Stimulated activated naive CD4-positive, alpha-beta T cell (primary cell): ENCODE measurements at places on chromosomes 3 and 15.

- DNase-seq: no peak
Measured at GRCh38 chr3:184497804-184498203, 63.8 kb upstream of the EPHB3 start.

- DNase-seq: no peak
Measured at GRCh38 chr3:100084100-100084806, 30.0 kb downstream of the FILIP1L start.

DNA sequence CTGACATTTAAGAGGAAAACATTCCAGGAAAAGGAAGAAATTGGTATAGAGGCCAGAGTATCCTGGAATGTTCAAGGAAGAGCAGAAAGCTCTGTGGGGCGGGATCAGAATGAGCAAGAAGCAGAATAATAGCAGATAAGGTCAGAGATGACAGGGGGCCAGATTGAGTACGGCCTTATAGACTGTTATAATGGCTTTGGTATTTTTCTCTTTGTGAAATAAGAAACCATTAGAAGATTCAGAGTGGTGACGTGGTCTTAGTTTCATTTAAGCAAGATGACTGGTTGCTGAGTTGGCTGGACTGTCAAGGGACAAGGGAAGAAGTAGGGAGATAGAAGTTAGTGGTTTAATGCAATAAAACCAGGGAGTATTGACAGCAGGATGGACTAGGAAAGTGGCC is 218.3 kb upstream of the SOX2 start:
- DNase-seq: no peak

DNA sequence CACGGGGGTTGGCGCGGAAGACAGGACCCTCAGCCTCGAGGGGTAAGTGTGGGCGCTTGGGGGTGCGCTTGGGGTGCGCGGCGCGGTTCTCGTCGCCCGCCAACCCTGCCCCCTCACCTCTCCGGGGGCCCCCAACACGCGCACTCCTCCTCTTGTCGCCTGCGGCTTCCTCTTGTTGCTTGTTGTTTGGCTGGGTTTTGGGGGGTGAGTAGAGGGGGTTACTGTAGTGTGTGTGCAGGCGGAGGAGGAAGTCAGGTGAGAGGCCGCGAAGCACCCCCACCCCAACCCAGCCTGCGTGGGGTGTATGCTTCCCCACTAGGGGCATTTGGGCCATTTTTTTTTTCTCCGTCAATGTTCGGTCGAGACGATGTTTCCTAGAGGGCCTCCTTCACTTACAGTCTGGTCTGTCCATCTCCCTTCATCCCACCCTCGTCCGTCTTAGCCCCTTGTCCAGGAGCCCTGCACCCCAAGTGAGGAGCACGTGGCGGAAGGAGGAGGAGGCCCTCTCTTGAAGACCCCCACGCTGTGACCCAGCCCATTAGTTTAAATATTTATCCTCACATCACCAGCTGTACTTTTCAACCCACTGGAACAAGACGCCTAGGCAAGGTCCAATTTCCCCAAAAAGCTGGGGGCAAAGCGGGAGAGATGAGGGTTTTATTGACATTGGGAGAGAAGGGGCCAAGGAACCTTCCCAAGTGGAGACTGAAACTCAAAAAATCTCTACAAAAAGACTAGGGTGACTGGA is 20.4 kb upstream of the SATB1 start:
- peak; percentile 92 for DNase-seq

- DNase-seq: no peak
Measured at GRCh38 chr15:71508081-71508682, 302.2 kb upstream of the NR2E3 start.

- no peak for DNase-seq
Measured at GRCh38 chr15:70185251-70185711, 87.6 kb upstream of the TLE3 start.

DNA sequence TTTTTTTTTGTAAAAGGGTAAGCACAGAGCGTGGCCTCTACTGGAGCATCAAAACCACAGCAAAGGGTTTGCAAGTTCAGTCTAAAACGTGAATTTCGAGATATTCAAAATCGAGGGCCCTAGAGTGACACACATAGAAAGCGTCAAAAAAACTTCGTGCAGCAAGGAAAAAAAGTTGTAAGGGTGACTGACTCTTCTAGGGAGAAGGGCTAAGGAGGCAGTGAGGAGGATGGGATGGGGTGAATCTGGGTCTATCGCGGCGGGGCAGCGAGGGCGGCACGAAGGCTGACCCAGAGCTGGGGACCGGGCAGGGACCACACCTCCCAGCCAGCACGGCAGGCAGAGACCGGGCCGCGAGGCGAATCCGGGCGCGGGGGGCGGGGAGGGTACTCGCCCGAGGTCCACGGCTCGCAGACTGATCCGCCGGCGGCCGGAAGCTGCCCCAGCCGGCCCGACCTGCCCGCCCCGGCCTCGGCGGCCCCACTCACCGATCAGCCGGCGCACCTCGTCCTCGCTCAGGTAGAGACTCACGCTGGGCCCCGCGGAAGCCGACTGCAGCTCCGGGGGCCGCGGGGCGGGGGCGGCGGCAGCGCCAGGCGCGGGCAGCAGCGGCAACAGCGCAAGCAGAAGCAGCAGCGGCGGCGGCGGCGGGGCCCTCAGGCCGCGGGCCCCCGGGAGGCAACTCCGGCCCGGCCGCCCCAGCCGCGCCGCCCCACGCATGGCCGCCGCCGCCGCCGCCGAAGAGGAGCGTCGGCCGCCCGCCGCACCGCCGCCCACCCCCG is 533 bp downstream of the RYK start:
- peak; percentile 62 for DNase-seq

DNA sequence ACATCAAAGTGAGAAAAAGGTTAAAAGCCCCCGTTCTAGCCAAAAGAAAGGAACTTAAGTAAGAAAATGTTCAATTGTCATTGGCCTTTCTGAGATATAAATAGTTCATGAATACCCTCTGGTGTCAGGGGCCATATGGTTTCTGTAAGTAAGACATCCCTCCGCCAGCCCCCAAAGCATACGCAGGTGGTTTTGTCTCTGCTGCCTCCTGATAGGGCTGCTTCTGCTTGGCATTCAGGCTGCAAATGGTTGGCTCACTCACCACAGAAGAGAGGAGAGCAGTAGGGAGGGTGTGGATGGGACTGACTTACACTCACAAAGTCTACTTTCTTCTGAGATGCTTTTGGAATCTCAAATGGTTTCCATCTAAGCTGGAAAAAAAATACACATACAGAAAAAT is 29.8 kb downstream of the HGD start:
- no peak for DNase-seq

- DNase-seq: no peak
Measured at GRCh38 chr3:22383285-22383684, 632.3 kb upstream of the ZNF385D start.

GRCh38 chr3:49616491-49616941 is 57.6 kb upstream of the APEH start:
- no peak for DNase-seq

DNA sequence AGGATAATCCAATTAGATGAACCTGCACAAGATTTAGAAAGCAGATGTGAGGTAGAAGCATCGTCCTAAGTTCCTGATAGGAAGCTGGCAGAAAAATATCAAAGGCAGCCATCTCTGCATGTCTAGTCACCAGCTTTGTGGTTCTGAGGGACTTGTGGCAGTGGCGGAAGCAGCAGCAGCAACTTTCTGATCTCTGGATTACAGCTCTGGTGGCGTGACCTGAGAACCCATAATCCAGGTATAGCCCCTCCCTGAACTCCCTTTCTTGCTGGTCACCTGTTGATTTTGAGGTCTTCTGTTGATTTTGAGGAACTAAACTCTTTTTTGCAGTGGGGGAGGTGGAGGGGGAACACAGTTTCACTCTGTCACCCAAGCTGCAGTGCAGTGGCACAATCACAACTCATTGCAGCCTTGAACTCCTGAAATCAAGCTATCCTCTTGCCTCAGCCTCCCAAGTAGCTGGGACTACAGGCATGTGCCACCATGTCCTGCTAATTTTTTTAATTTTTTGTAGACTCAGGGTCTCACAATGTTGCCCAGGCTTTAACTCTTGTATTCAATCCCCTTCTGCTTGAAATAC is 7.9 kb downstream of the FSIP1 start:
- peak; percentile 57 for DNase-seq

- no peak for DNase-seq
Measured at GRCh38 chr3:100226712-100227429, 33.9 kb upstream of the TBC1D23 start.

GRCh38 chr3:4543110-4543509 is 50.0 kb downstream of the ITPR1 start:
- no peak for DNase-seq

- peak; percentile 12 for DNase-seq
Measured at GRCh38 chr3:141797819-141798447, 34.7 kb downstream of the GRK7 start.

DNA sequence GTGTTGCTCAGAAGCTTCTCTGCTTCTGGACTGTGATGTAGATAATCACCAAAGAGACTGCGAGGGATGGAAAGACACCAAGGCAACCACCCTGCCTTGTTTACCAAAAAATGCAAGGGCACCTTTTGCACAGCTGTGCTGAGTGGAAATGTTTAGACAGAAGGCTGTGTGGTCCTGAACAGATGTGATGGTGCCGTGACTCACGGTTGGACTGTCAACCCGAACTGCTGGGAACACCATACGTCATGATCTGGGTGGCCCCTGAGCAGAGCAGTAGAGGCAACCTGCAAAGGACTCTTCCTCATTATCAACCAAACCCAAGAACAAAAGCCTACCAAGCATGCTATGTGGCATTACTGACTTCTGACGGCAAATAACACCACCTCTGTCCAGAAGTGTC is 61.3 kb upstream of the LPP start:
- DNase-seq: no peak

DNA sequence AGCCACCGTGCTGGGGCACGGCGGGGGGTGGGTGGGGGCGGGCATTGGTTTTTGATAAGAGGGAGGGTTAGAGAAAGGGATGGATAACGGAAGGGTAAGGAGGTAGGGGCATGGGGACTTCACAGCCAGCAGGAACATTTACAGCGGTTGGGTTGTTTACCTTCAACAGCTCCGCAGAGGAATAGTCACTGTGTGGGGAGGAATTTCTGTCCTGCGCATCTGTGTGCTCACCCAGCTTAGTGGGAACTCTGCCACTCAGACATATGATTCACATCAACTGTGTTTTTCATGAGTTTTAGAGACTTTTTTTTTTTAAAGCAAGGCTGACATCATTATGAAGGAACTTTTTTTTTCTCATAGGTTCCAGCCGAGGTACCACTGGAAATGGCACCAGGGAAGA is 19.6 kb downstream of the CHRD start:
- no peak for DNase-seq

DNA sequence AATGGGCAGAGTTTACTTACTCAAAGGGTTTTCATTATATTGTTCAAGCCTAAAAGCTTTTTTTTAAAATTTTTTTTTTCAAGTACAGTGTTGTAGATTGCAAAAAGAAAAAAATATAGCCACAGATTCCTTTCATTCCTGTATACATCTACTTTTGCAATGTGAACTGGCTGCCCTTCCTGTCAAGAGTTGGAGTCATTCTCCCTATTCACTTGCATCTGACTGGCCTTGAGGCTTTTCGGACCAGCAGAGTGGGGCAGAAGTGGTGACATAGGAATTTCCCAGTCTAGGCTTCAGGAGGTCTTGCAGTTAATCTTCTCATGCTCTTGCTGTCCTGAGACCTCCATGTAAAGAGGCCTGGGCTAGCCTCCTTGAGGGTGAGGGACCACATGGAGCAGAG is 218.3 kb upstream of the CFAP20DC start:
- no peak for DNase-seq

DNA sequence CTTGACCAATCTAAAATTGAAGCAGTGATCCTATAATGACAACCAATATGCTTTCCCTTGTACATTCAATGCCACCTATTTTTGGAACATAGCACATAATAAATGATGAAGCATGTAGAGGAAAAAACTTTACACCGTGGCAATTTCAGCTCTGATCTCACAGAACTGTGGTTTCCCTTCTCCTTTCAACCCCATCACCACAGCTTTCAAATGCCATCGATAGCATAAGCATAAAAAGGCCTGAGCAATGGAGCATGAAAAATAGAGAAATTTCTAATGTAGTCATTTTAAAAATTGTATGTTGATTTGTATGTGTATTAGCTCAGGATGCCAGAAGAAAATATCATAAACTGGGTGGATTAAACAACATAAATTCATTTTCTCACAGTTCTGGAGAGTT is 406.0 kb upstream of the TMCO5A start:
- DNase-seq: no peak

GRCh38 chr3:44309500-44309899 is 29.1 kb upstream of the TCAIM start:
- no peak for DNase-seq

- no peak for DNase-seq
Measured at GRCh38 chr3:169218314-169218983, 445.1 kb downstream of the MECOM start.

DNA sequence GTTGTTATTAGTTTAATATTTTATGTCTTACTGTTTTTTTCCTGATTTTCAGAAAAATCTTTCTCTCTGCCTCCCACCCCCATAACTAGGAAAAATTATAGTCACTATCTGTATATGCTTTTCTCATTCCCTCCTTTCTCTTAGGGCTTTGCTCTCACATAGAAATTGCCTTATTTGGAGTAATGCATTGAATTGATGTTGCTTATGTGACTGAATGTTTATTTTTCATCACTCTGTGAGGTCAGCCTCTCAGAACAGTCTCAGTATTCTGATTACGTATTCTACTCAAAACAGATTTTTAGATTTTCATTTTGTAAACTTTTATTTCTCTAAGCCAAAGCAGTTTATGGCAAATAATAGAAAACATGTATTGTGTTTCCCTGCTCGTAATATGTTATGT is 121.0 kb downstream of the SLMAP start:
- DNase-seq: no peak

DNA sequence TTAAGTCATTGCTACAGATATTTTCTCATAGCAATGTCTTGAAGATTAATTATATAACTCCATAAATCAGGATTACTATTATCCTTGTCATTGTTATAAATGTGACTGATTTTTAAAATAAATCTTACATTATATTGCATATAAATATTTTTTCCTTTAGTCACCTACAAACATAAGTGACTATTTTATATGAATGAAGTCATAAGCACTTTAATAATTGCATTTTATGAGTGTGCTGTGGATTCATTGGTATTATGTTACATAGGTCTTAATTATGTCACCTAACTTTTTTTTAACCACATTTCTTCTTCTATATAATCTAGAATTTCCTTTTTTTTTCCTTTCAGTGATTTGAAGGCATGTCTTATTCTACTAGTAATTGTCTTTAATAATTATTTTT is 1191.2 kb downstream of the NSUN3 start:
- no peak for DNase-seq

DNA sequence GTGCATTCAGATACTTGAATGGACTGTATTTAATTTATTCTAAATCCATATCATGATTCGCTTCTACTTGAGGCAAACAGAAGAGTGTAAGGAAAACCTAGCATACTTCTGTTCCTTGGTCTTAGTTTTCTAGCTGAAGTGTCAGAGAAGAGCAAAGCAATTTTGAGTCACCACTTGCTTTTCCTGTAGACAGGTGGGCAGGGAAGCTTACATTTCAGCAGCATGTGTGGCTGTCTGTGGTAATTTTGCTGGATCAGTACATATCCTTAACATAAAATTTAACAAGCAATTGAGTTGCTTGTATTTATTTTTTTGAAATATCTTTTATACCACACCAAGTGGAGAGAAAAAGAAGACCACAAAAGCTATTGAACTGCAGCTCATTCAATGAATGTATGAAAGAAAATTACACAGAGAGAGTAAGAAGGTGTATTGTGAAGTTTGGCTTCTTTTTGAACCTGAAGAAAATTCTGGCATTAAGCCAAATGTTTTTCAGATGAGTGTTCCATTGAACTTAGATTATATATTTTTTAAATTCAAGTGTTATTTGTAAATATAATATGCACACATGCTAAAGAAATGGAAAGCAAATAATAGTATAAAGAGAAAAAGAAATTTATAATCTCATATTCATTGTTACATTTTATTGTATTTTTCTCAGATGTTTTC is 747.6 kb downstream of the NAALADL2 start:
- no peak for DNase-seq
